Fibroblast of the aortic adventitia (primary cell): ENCODE measurements at places on chromosomes 11 and 22.

DNA sequence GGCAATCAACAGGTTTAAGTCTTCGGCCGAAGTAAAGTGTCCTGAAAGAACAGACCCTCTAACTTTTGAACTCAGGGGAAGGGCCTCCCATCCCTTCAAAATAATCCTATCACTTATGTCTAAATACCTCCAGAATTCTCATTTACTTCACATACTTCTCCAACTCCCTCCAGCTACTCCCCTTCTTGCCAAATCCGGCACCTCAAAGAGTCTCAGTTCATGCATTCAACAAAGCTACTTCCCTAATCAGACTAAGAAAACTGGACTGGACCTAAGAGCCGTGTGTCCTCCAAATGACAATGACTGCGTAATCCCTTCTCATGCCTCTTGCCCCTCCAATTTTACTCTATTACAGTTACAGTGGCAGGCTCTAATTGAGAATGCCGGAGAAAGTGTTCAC, 1.3 kb downstream of the DDB1 start:
- DNase-seq = peak; percentile 12

GRCh38 chr11:133762538-133762937, 82.8 kb downstream of the SPATA19 start:
- DNase-seq = no peak

- no peak for DNase-seq
These were observed 23.8 kb downstream of the MICAL2 start for GRCh38 chr11:12134236-12134585.

DNA sequence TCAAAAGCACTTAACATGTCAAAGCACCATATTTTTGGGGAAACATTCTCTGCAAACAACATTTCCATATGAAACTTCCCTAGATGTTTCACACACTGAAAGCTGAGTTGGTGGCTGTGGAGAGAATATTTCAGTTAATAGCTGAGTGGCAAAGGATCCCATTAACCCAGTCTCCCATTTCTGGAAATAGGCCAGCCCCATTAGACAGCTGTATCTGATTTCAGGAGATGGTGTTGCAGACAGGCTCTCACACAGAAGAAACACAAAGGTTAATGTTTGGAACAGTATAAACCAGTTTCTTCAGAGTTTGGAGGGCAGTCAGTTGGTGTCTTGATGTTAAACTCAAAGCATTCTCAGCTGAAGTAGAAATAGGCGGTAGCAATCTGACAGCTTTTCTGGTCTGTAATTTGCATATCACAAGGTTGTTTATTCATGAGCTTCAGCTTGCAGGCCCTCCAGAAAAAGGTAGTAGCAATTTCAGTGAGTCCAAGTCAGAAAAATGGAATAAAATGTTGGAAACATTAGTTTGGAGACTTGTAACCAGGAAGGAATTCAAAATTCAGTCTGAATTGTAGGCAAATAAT, 15.5 kb upstream of the ZBTB44 start:
- no peak for DNase-seq

DNA sequence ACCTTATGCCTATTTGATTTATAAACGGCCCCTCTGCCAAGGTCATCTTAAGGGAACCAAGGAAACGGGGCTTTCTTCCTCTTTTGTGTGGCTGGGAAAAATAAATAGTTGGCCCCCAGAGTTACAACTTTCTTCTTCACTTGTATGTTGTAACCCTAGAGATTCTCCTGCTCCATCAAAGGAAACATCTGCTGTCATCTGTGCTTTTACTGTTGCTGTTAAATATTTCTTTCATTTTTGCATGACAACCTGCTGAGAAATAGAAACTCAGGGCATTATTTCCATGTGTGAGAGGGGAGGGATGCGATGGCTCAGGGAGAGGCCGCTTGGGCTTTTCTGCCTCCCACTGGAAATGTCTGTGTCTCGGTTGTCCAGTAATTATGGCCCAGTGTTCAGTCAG, 21.8 kb upstream of the CDC42EP2 start:
- DNase-seq = no peak

GRCh38 chr11:121932646-121933185, 183.3 kb downstream of the BLID start:
- DNase-seq = no peak

DNA sequence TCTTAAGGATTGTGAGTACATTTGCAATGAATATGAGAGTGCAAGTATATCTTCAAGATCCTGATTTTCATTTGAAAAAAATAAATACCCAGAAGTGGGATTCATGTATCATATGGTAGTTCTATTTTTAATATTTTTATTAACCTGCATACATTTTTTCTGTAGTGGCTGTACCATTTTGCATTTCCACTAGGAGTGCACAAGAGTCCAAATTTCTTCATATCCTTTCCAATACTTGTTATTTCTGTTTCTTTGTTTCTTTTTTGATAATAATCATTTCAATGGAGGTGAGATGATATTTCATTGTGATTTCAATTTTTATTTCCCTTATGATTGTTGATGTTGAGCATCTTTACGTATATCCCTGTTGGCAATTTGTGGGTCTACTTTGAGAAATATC, 759.8 kb upstream of the CNTN5 start:
- DNase-seq = no peak

GRCh38 chr22:48895336-48895735, 932.3 kb downstream of the BRD1 start:
- DNase-seq = no peak

- DNase-seq = no peak
These were observed 31.4 kb downstream of the PPM1F start for GRCh38 chr22:21921184-21921721.

DNA sequence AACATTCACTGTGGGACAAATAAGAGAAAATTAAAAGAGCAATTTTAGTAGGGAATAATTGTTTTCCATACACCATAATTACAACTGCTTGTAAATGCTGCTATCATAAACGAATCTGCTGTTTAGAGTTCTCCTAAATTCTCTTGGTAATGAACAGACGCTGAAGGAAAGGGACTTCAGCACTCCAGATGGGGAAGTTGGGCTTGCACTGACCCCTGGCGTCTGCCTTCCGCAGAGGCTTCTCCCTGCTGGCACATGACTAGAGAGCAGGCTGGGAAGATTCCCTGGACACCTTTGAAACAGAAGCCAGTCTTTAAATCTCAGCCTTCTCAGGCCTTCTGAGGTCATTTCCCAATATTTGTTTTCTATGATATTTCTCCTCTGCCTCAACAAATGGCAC, 84.1 kb downstream of the NXPE2 start:
- peak; percentile 62 for DNase-seq

- no peak for DNase-seq
These were observed 15.5 kb downstream of the RBX1 start for GRCh38 chr22:40966726-40967085.

- DNase-seq = peak; percentile 12
These were observed 22.9 kb downstream of the FAR1 start for GRCh38 chr11:13691286-13691899.

DNA sequence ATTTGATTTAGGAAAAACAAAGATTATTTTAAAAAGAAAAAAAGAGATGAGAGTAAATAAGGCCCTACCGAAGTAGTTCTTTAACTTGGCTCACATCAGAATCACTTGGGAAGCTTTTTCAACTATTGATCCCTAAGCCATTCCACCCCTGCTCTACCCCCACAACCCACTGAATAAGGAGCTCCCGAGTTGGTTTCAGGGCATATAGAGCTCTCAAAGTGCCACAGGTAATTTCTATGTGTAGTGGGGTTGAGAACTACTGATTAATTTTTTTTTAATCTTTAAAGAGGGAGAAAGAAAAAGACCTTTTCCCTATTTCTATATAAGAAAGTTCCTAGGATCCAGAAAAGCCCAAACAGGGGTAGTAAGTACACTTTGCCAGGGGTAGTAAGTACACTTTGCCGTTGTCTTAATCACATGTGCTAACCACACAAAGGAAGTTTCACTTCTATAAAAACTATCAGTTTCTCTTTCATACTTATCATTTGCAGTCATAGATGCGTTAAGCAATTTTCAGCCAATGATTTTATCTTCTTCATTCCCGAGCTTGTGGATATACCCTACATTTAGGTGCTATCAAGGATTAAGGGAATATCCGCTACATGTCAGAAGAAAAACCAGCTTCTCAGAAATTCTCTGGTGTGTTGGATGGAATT, 108.4 kb upstream of the ZC3H12C start:
- DNase-seq = no peak

- DNase-seq = no peak
These were observed 689 bp upstream of the TMEM126A start for GRCh38 chr11:85647078-85647477.

DNA sequence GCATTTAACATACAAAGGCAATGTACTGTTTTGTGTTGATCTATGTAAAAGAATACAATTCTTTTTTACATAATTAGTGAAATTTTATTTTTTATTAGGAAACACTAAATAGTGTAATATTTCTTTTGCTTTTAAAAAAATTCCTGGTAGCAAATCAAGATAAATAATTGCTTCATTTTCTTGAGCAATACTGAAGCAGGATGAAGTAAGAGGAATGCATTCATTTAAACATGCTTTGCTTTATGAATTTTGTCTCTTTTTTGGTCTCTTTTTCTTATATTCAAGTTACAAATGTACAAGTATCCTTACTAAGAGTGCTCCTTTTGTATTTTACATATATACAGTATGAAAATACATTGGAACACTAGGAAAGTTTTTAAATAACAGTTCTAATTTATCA, 144.4 kb upstream of the TEAD1 start:
- peak; percentile 66 for DNase-seq

- DNase-seq = no peak
These were observed 14.5 kb upstream of the PPARA start for GRCh38 chr22:46135611-46136485.

DNA sequence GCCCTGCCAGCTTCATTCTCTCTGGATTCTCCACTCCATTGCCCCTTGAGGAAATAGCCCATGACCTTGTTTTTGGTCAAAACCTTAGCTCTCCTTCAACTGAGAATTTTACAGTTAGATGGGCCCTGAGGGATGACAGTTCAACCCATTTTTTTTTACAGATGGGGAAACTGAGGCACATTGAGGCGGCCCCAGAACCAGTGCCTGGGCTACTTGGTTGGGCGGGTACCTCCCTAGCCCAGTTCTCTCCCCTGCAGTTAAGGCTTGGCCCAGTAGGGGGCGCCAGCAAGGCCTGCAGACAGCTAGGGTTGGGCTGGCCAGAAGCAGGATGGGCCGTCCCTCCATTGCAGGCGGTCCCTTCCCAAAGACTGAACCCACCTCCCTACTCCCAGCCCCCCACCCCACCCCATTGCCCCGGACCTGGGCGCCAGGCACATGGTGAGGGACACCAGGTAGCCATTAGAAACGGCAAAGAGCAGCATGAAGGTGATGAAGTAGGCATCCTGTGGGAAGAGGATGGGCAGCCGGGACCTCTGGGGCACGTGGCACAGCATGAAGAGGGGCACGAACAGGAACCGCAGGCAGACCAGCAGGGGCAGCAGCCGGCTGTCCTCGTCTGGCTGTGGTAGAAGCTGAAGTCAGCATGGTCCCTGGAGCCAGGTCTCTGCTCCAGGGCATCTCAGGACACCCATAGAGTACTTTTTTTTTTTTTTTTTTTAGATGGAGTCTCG, 7.6 kb downstream of the SLC29A2 start:
- DNase-seq = no peak

DNA sequence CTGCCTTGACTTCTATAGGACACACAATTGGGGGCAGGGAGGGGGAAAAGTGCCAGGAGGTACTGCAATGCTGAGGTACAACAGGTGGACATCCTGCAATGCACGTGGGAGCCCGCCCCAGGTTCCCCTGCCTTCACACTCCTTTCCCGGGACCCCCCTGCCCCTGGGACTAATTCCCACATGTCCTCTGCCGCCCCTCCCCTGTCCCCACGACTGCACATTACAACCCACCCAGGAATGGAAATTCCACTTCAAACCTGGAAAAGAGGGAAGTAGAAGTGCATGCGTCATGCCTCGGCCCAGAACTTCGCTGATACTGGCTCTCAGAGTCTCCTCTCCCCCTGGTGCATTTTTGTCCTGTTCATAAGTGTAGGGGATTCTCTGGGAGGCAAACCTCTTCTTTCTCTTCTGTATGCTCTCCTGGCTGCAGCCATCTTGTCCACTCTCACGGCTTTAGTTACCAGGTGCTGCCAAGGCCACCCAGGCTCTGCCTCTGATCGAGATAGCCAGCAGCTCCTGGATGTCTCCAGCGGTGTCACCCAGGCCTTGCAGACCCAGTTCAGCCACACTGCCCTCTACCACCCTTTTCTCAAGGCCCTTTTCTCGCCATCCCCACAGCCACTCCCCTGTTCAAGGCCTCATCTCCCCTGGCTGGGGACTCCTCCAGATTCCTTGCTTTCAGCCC, 43.7 kb downstream of the GDPD5 start:
- DNase-seq = no peak

- DNase-seq = peak; percentile 98
These were observed 80.3 kb downstream of the ETS1 start for GRCh38 chr11:128506999-128507611.

DNA sequence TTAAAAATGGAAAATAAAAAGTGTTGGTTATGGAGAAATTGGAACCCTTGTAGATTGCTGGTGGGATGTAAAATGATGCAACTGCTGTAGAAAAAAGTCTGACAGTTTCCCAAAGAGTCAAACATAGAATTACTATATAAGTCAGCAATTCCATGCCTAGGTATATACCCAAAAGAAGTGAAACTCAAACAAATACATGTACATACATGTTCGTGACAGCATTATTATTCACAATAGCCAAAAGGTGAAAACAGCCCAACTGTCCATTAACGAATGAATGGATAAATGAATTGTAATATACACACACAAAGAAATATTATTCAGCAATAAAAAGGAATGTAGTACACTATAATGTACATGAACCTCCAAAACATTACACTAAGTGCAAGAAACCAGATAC, 116.0 kb downstream of the TTC28 start:
- no peak for DNase-seq

DNA sequence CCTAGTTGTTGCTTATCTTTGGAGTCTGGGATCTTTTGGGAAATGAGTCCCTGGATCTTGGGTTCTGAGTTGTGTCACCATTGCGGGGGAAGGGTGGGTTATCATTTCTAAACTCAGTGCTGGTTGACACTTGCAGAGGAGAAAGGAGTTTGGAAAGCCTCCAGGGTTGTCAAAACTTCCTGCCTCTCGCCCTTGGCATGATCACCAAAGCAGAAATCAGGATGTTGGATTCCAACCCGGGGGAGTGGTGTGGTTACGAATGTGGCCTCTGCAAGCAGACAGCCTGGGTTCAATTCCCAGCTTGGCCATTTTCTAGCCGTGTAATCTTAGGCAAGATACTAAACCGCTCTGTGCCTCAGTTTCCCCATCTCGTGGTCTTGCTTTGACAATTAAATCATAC, 24.3 kb downstream of the CD6 start:
- peak; percentile 14 for DNase-seq

- no peak for DNase-seq
These were observed 8.9 kb downstream of the EHBP1L1 start for GRCh38 chr11:65584723-65585171.

GRCh38 chr11:84295815-84296214, 1009.6 kb upstream of the CCDC90B start:
- no peak for DNase-seq
